Posterior vena cava (tissue), 2 donors: ENCODE measurements at places on chromosomes 5 and 9. TPM values are rescaled to one million over a fixed set of nuclear protein-coding genes. Genes with fewer than 3 reads are reported as not detected.

The SV2C gene
- total RNA-seq: not detected

The VLDLR gene
- total RNA-seq: 44.4 TPM

The PCDHB9 gene
- 1.1 TPM for total RNA-seq

The NUP188 gene
- 34.1 TPM for total RNA-seq

The COL23A1 gene
- total RNA-seq: 2.0 TPM

The LOX gene
- total RNA-seq: 98.8 TPM

The NIPSNAP3A gene
- total RNA-seq: 28.2 TPM

The PTGDS gene
- total RNA-seq: 475 TPM

The ARRDC1 gene
- total RNA-seq: 14.9 TPM

The PCDHGA1 gene
- 0.81 TPM for total RNA-seq

GRCh38 chr5:150000990-150001659 is 586 bp downstream of the HMGXB3 start:
- peak; percentile 92 for DNase-seq

- no peak for DNase-seq
Measured at GRCh38 chr5:92977846-92978540, 603.0 kb downstream of the NR2F1-AS1 start.

DNA sequence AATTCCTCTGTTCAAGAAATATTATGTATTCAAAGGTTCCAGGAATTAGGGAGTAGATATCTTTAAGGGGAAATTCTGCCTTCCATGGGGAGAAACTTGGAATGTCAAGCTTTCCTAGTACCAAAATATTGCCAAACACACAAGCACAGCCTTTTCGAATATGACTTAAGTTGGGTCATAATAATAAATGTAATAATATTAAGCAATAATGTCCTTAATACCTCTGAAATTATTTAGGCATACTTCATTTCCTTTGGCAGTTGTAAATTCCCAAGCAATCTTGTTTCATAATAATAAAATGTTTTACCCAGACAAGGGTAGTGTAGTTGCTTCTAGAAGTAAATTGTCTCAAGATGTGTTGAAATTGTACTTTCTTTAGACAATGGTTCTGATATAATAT is 630.3 kb upstream of the CDH18 start:
- no peak for DNase-seq

DNA sequence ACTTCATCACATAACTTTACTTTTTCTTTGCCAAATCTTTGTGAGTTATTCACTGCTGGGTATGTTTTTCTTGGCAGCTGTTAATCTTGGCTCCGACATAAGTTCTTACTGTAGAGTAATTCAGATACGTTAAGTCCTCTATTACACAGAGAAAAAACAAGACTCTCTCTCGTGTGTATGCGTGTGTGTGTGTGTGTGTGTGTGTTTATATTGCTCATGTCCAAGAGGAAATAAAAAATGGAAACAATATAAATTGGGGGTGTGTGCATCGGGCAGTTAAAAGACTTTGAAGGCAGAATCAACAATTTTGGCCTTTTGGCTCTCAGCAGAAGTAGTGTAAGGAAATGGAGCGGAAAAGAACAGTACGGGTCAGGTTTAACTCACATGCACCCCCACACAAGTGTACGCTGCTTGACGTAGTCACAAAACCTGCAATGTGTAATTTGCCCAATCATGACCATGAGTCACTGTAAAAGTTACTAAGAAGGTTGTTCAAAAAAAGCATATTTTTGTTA is 67.2 kb upstream of the IFNE start:
- no peak for DNase-seq

- DNase-seq: no peak
Measured at GRCh38 chr5:77635917-77636640, 2.4 kb downstream of the OTP start.

DNA sequence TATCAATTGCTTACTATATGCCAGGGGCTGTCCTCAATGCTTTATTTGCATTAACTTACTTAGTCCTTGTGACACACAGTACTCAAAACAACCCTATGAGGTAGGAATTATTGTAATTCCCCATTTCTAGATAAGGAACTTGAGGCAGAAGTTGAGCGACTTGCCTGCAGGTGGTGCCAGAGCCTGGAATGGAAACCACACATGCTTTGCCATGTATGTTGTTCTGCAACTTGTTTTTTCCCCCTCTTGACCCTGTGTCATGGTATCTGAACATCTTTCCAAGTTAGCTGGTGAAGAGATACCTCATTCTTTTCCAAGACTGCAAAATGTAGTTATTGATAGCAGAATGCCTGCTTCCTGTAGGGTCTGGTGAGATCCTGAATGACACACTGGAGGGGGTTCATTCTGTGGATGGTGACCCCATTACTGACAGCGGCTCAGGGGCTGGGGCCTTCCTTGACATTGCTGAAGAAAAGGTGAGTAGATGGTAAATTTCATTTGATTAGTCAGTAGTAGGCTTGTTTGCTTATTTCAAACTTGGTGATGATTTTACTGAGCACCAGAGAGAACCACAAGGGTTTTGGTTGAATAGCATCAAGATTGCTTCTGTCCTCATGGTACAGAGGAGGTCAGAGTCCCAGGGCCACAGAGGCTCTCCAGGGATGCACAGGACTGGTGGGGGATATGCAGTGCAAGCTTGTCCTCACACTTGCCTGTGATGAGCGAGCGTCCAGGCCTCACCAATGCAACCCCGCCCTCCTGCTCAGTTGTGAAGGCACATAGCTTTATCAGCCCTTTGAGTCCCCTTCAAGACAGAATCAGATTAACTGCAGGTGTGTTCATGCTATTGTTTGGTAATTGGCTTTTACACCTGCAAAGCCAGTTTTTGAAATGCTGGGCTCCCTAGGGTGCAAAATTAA is 57.0 kb downstream of the COL15A1 start:
- DNase-seq: peak; percentile 88

- DNase-seq: no peak
Measured at GRCh38 chr5:80930940-80931339, 29.2 kb upstream of the RASGRF2 start.

DNA sequence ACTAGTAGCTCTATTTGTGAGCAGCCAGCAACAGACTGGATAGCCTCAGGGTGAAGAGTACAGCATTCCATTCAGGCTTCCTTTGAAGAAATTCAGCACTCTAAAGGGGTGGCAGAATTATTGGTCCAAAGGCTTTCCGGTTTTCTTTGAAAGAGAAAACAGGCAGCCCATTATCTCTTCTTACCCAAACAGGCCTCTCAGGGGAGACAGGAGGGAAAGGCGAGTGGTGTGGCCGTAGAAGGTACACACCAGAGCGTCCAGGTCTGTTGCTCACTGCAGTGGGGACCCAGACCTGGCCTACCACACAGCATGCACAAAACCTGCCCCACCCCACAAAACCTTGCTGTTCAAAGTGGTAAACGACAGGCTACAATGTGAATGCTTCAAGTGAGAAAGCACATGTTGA is 83.3 kb downstream of the ZNF608 start:
- no peak for DNase-seq

GRCh38 chr9:99720455-99721050 is 101.1 kb upstream of the NR4A3 start:
- DNase-seq: no peak

DNA sequence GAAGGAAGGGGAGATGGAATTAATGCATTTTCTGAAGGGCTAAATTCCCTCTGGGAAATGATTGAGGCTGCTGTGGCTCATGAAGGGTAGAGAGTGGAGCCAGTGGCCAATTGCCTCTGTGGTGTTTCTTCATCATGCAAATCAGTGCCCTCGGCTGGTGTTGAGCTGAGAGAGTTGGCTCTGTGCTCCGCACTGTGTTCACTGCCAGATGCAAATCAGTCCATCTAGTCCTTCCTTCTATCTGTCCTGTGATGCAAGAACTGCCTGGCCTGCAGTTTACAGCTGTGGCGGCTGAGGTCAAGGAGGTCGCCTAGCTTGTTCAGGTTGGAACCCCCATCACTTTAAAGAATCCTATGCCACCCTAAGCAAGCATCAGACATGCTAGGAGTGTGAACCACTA is 6.0 kb downstream of the TMEM171 start:
- DNase-seq: peak; percentile 50

DNA sequence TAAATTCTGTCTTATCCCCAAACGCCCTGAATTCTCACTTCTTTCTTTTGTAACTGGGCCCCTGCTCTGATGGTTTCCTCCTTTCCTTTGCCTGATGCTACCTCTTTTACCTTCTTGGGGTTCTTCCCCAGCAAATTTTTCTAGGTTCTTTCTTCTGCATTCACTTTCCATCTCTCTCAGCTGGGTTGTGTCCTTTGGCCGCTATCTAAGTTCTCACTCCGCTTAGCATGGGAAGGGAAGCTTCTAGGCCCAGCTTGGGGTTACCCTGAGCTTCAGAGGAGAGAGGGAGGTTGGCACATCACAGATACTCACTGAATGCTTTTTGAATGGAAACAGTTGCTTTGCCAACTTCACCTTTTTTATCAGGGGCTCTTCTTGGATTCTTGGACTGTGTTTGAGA is 17.0 kb downstream of the PALM2AKAP2 start:
- DNase-seq: no peak

DNA sequence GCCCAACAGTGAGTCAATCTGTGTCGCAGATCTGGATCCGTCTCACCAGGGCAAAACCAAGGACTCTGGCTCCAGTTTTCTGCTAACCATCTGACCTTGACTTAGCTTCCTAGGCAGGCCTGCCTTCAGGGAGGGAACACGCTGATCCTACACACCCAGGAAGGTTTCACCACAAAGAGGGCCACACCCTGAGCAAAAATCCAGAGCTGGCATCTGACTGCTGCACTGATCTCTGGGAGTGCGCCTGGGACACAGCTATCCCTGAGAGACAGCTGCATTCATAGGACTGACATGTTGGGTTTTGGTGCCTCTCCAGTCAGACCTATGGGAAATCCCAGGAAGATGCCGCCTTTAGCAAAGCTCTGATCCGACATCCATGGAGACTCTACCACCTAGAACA is 47.5 kb downstream of the CDK5RAP2 start:
- DNase-seq: no peak

DNA sequence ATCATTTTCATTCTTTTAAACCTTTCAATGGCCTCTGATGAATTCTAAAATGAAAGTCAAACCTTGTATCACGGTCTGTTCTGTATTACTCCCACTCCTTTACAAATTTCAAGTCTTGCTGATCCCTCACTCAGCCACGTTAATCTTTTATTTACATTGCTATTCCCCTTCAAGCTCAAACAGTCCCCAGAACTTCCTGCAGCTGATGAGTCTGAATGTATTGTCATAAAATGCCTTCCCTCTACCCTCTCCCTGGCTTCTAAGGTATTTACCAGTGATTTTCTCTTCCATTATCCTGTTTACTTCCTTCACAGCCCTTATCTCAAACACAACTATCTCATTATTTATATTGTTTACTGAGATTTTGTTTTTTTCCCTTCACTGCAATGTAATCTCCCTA is 562.3 kb upstream of the C9orf72 start:
- no peak for DNase-seq

DNA sequence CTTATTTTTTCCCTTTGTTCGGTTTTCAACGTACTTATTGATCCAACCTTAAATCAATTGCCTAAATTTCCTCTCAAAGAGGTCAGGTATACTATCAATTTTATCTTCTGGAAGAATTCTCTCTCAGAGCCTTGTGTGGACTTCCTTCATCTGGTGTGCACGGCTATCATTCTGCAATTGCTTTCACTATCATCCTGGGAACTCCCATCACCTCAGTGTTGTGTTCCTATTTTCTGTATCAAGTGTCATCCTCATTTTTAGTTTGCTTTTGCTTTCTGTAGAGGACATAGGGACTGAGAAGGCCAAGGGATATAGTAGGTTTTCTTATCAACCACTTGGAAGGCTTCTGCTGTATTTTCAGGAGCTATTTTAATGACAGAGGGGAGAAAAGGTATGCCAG is 11.3 kb downstream of the STOM start:
- no peak for DNase-seq

DNA sequence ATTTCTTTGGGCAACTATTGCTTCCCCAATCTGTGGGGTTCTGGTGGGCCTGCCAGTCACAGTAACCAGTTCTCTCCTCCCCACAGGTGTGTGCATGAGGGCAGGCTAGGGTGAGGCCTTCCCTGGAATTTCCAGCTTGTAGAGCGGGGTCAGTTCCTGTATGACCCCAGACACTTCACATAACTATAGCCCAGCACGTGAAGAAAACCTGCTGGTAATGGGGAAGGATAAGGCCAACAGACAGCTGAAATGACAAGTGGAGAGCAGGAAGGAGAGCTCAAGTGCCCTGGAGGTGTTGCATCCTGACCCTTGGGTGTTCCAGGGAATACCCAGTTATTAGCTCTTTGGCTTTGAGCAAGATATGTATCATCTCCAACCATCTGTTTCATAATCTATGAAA is 142.2 kb downstream of the CDC42SE2 start:
- DNase-seq: no peak

- DNase-seq: no peak
Measured at GRCh38 chr9:111035543-111036428, 2.5 kb downstream of the LPAR1 start.

GRCh38 chr5:96537386-96537785 is 104.3 kb upstream of the PCSK1 start:
- no peak for DNase-seq

- peak; percentile 85 for DNase-seq
Measured at GRCh38 chr9:69324549-69325401, at the start of gene ENTREP1. TSS of gene ENTREP1 (plus strand) at chr9:69325215. CDS start at chr9:69325310, 95 bp downstream.

GRCh38 chr9:27426511-27427271 is 97.4 kb upstream of the IFNK start:
- no peak for DNase-seq

GRCh38 chr9:114991861-114992260 is 61.5 kb upstream of the TNFSF8 start:
- no peak for DNase-seq

- DNase-seq: no peak
Measured at GRCh38 chr9:4667681-4668080, 1.4 kb upstream of the SPATA6L start.
